Right lung (tissue), 10 donors: ENCODE measurements at places on chromosomes 4 and X.

- DNase-seq: no peak
Observed at GRCh38 chr4:166594326-166594946, 639.9 kb downstream of the SPOCK3 start.

DNA sequence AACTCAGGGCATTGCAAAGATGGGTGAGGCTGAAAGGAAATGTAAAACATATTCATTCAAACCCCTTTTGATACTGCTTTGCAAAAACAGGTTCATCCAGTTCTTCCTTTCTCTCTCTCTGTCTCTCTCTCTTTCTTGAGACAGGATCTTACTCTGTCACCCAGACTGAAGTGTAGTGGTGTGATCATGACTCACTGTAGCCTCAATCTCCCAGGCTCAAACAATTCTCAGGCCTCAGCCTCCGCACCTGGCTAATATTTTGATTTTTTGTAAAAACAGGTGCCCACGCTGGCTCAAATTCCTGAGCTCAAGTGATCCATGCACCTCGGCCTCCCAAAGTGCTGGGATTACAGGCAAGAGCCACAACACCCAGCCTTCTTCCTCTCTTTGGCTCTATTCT, 15.6 kb upstream of the DCHS2 start:
- DNase-seq: no peak

GRCh38 chr4:48589098-48589445, 99.0 kb downstream of the ZAR1 start:
- no peak for DNase-seq

- DNase-seq: no peak
Observed at GRCh38 chr4:66178906-66179305, 508.6 kb upstream of the EPHA5 start.

- DNase-seq: no peak
Observed at GRCh38 chr4:73446336-73446938, 10.4 kb downstream of the AFP start.

GRCh38 chr4:40195182-40196177, 1.4 kb upstream of the RHOH start:
- no peak for DNase-seq

DNA sequence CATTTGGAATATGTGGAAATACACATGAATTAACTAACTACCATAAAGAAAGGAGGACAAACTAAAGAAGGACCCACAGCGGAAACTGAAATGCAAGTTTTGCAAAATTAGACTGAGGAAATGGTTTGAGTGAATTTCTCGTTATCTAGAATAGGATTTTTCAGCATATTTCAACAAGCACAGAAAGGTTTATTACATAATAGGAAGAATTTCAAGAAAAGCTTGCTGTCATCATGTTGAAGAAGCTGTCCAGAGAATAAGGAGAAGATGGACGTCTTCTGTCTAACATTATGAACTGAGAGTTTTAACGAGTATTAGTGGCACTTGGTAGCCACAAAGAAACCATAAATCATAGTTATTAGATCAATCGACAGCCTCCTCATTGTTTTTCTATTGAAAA, 45.0 kb downstream of the TEC start:
- DNase-seq: no peak

- no peak for DNase-seq
Observed at GRCh38 chrX:14616301-14616700, 87.0 kb downstream of the GLRA2 start.

GRCh38 chr4:72418458-72418857, 150.6 kb downstream of the ADAMTS3 start:
- DNase-seq: peak; percentile 43

- no peak for DNase-seq
Observed at GRCh38 chr4:2546286-2546823, 9.9 kb downstream of the FAM193A start.

DNA sequence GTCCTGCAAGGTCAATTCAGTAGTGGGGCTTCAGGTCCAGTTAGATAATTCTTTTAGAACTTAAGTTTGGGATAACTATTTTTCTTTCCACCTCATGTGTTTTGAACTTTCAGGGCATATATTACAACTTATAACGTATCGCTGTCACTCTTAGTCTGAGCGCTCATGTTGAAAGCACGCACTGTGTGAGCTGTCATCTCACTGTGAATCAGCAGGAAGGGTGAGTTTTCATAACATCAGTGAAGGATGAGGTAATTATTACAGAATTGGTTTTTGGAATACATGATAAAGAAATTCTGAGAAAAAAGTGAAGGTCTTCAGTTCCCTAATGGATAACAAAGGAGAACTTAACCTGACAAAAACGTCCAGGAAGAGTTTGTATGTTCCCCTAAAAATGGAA, 45.1 kb upstream of the SLC4A4 start:
- DNase-seq: no peak

DNA sequence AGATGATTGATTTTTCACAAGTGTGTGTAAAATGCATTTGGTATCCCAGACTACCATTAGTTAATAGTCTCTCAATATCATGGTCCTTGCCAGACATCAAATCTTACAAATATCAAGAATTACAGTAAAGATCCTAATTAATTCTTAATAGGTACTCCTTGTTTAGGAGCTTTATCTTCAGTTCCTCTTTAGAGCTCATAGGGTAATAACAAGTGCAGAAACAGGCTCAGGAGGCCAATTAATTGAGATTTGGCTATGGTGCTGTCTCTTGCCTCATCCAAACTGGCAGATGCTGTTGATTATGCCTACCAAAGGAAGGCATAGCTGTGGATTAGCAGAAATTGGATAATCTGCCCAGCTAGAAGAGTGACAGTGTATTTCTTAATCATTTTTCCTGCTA, 6.9 kb downstream of the MTMR1 start:
- no peak for DNase-seq

DNA sequence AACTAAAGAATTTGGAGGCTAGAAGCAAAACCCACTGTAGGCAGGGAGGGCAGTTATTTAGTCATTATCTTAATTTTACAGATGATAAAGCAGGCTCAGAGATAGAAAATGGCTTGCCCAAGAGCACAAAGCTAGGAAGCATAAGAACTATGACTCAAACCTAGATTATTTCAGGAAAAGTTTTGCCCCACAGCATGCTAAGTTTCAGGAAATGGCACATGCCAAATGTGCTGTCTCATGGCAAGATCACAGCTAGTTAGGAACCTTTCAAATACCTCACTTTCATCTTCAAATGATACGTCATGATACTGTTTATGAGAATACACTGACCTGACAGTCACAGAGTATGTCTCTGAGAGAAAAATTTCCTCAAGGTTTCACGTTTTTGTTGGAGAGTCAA, 78.5 kb upstream of the SPANXC start:
- DNase-seq: no peak
